AG04450 (cell line): ENCODE measurements at places on chromosomes 1 and 21.
A peak's percentile ranks its signal among the peaks of the same experiment; 100 is the strongest.

GRCh38 chr1:161954050-161954449, 69.6 kb downstream of the OLFML2B start:
- no peak for DNase-seq

GRCh38 chr1:160768295-160768657, 27.7 kb upstream of the LY9 start:
- no peak for DNase-seq

DNA sequence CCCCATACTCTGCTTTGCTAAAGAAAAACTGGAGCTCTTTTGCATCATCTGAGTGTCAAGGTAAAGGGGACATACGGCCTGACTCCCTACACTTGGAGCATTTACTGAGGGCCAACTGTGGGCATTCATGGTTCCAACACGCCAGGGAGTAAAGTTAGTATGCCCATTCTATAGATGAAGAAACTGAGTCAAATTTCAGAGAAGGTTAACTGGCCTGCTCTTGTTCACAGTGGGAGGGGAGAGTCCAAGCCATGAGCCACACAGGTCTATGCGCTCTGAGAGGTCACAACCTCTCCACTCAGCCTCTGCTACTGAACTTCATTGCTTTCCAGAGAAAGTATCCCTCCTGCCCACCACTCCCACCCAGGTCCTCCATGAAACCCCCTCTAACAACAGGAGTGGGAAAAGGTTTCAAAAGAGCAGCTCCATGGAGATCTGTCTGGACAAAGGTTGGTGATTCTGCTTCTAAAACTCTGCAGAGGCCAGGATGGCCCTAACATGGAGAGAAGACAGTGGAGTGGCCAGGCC, 6.8 kb upstream of the KCNN3 start:
- DNase-seq, result no peak

DNA sequence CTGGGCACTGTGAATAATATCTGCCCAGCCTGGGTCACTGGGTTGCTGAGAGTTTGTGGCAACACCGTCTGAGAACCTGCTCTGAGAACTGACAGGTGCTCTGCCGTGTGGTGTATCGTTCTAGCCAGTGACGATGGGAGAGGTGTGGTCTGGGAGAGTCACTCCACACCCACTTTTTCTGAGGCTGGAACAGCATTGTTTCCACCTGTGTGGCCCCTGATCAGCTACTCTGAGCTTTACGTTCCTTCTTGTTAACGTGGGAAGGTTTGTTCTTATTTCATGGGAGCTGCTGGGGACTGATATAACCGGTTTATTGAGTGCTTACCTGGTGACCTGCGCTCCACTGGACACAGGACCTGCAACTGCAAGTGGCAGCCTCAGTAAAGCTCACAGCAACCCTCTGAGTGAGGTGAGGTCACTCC, 34.8 kb upstream of the TENT5C start:
- no peak for DNase-seq

GRCh38 chr1:228104526-228105269, 1.6 kb upstream of the C1orf35 start:
- no peak for DNase-seq

DNA sequence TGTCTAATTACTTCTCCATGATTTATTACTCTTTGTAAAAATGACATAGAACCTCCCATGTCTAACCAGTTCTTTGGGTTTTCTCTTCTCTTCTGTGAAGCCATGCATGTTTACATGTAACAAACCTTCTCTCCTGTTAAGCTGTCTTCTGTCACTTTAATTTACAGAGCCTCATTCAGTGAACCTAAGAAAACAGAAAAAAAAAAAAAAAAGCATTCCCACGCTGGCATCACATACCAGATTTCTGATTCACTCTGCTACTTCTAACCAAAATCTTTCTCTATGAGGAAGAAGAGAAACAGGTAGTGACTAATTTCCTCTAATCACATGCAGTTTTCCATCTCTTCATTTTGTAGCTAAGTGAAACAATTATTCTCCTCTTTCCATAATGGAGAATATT, 141.4 kb upstream of the CXADR start:
- DNase-seq, result peak; percentile 8

DNA sequence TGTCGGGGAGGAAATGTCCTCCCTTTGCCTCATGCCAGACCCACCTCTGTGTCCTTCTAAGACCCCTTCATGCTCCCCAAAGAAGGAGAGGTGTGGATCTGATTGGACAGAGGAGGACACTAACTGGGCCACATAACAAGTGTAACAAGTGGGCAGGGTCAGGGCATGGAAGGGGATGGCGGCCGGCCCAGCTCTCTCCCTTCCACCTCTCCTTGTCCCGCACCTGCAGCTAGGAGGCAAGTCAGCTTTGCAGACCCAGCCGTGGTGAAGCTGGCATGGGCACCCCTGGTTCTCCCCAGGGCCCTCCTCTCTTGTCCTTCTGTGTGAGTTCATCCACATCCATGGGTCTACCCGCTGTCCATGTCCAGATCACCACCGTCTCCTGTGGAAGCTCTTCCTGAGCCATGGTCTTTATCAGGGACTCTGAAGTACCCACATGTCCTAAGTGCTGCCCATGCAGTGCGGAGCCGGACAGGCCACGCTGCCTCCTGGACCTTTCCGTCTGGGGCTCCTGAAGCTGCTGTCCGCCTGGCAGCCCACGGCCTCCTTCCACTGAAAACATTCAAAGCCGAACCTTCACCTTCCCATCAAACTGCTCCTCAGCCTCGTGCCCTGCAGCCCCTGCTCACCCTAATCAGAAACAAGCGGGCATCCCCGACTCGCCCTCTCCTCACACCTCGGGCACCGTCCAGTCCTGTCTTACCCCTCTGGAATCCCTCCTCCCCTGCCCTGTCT, 460.5 kb downstream of the PTPRU start:
- DNase-seq, result no peak

GRCh38 chr1:173581383-173582079, 21.3 kb downstream of the SLC9C2 start:
- no peak for DNase-seq

DNA sequence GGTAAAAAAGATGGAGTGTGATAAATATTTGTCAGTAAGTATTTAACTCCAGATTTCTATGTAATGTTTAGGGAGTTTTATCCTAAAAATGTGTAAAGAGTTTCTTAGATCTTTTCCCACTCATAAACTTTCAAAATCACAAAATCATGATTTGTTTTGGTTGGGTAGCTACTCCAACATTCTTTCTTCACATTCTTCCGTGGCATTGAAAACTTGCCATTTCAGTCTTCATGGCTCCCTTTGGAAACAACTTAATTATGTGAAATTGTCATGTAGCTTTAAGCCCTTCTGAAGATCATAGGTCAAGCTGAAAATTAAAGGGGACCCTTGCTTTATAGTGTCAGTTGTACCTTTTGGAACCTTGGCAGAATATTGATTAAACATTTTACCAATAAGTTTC, 73.2 kb downstream of the ADGRL2 start:
- DNase-seq, result no peak

GRCh38 chr1:39859859-39860812, 23.2 kb downstream of the TRIT1 start:
- no peak for DNase-seq

- no peak for DNase-seq
These were observed 5.0 kb downstream of the UQCRHL start for GRCh38 chr1:15802234-15802965.

- DNase-seq, result no peak
These were observed 95.6 kb downstream of the PTPRC start for GRCh38 chr1:198734323-198735008.

GRCh38 chr1:8687039-8687438, 130.4 kb downstream of the RERE start:
- no peak for DNase-seq

DNA sequence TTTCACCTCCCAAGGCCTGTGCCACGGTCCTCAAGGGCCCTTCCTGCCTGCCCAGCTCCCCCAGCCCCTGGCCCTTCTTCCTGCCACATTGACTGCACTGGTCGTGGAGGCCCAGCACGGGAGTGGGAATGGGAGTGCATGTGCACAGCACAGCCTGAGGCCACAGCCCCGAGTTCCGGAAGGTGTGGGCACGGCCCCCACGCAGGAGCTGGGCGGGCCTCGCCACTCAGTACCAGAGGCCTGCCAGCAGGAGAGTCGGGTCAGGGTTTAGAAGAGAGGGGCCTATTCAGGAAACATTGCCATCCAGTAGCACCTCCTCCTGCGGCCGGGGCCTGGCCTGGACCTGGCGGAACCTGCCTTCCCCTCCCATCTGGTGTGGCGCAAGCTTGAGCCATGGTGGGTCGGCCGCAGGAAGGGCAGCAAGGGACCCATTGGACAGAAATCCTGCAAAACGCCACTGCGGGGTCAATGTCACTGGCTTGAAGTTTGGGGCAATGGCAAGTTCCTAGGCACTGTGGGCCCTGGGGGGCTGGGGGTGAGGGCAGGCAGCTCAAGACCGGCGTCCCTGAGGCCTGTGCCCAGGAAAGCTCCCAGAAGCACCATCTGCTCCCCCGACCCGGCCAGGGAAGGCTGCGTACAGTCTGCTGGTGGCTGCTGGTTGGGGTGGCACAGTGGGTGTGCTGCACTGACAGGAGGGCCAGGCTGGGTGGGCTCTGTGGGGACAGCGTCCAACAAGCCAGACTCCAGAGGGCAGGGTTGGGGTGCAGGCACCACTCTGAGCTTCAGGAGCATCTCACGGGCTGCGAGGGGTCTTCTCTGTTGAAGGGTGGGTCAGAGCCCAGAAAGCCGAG, 1.8 kb upstream of the TMEM52 start:
- DNase-seq, result no peak

DNA sequence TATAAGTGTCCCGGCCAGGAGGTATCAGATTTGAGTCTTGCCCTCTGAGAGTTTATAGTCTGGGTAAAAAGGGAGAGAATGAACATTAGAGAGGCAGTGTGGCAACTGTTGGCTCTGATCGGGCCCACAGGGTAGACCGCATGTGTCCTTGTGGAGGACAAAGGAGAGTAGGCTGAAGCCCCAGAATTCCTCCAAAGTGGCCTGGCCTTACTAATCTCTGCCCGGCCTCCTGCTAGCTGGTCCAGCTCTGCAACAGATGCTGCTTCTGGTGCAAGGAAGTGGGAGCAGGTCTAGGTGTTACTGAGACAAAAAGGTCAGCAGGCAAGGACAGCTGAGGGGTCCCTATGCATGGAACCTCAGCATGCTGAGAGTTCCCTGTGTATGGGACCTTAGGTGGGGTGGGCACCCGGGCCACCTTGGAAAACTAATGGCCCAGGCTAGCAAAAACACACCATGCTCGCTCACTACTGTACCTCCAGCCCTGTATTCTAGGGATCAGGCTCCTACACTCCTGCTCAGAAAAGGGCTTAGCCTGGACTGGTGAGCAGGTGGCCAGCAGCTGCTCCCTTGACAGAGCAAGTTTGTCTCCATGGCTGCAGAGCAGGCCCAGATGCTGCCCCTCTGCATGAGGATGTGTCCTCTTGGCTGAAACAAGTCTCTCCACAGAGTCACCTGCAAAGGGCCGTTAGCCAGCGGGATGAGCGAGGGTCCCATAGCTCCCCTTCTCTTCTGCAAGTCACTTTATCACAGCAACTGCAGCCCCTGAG, 30.3 kb upstream of the RGS16 start:
- DNase-seq, result no peak

- DNase-seq, result no peak
These were observed 22.1 kb upstream of the CITED4 start for GRCh38 chr1:40884055-40884795.

DNA sequence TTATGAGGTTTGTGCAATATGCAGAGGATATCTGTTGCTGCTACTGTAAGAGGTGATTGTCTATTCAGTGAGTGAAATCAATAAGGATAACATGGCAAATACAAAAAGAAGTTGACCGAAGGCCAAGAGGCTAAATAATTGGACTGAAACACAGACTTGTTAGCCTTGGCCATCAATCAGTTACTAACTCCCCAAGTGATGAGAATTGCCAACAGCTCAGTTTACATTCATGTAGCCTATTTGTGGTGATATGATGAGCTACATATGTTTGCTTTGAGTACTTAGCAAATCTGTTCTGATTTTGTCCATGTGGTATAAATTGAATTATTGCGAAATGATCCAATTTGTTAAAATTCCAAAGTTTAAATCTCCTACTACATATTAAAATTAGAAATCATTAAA, 68.6 kb upstream of the VAV3 start:
- no peak for DNase-seq

- no peak for DNase-seq
These were observed 74.7 kb downstream of the NTPCR start for GRCh38 chr1:233025157-233025556.

GRCh38 chr1:113605146-113605545, 154.1 kb downstream of the PHTF1 start:
- no peak for DNase-seq

- no peak for DNase-seq
These were observed 10.4 kb upstream of the BOLA1 start for GRCh38 chr1:149888999-149889289.

- DNase-seq, result no peak
These were observed 93.1 kb downstream of the FNBP1L start for GRCh38 chr1:93541045-93541444.

DNA sequence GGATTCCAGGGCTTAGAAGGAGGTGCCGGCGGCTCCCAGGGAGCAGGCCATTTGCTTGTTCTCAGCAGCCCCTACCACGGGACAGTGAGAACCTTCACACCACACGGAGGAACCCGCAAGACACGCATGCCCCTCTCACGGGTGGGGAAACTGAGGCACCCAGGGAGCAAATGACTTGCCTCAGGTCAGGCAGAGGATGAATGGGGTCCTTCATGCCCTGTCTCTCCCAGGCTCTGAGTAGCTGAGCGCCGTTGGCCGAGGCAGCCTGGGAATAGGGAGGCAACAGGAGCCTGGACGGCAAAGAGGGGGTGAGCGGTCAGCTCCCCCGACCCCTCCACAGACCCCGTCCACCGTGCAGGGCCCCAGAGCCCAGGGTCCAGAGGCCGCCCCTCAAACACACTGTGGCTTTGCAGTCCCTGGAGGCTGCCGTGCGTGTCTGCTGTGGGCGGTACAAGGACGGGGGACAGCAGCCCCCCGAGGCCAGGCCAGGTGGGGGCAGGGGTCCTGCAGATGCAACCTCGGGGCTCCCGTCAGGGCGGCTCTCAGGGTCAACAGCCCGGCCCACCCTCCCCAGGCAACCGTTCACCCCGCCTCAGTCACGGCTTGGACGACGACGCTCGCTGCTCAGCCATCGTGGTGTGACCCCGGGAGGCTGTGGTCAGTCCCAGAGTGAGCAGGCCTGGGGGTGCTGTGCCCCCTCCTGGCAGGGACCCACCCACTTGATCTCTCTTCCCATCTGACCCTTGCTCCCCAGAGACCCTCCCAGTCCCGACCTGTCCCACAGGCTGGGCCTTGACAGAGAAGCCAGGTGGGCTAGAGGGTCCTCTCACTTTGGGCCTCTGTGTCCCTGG, 15.8 kb upstream of the COL6A2 start:
- no peak for DNase-seq
